NCI-H187 treated with DMSO at 0.1 percent for 48 hours (cell line): ENCODE measurements at places on chromosomes 11 and 22.

DNA sequence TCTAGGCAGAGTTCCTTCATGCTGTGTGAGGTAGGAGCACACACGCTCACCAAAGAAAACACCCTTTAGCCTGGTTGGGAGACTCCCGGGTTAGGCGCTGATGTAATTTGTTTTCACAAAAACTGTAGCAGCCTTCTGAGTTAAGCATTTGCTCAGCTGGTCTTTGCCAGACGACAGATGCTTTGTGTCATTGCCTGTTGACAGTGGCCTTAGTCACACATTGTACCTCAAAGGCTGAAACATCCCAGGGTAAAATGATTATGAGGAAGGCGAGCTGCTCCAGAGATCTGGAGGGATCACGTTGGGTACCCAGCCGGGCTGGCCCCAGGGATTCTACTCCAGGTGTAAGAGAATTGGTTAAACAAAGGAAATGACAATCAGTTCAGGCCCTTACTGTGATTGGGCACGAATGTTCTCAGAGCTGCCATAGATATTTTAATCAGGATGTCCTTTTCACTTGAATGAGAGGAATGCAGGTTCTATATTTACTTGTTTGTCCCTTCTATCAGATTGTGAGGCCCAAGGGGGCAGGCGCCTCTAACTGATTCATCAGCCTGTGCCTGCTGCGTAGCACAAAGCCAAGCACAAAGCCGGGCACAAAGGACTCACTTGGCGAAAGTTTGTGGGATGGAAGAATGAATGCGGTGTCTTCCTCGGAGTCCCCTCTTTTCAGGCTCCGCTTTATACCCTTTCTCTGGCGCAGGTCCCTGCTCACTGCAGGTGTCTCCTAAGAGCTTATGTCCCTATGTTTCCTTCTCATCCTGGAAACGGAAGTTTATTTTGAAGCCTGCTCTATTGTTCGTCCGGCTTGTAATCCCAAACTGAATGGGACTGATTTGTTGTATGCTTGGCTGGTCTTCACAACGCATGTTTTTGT, 47.1 kb downstream of the ADM start:
- DNase-seq: no peak

DNA sequence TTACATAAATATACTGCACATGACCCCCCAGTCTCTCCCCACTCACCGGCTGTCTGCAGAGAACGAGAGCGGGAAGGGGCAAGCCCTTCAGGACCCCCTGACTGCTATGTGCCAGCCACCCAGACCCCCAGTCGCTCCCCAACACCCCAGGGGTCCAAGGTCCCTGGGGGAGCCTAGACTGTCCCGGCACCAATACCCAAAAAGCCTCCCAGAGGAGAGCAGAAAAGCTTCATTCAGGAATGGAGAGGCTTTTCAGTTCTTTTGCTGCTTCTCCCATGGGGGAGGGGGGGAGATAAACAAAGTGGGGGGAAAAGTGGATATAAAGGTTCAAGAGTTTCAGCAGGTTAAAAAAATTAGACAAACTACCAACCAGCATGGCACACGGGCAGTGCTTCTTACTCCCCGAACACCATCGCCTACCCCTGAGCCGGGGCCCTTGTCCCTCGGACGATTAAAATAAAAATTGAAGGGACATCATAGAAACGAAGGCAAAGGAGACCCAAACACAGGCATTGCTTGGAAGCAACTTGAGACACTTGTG, 1.3 kb downstream of the CSNK1E start:
- DNase-seq: no peak

DNA sequence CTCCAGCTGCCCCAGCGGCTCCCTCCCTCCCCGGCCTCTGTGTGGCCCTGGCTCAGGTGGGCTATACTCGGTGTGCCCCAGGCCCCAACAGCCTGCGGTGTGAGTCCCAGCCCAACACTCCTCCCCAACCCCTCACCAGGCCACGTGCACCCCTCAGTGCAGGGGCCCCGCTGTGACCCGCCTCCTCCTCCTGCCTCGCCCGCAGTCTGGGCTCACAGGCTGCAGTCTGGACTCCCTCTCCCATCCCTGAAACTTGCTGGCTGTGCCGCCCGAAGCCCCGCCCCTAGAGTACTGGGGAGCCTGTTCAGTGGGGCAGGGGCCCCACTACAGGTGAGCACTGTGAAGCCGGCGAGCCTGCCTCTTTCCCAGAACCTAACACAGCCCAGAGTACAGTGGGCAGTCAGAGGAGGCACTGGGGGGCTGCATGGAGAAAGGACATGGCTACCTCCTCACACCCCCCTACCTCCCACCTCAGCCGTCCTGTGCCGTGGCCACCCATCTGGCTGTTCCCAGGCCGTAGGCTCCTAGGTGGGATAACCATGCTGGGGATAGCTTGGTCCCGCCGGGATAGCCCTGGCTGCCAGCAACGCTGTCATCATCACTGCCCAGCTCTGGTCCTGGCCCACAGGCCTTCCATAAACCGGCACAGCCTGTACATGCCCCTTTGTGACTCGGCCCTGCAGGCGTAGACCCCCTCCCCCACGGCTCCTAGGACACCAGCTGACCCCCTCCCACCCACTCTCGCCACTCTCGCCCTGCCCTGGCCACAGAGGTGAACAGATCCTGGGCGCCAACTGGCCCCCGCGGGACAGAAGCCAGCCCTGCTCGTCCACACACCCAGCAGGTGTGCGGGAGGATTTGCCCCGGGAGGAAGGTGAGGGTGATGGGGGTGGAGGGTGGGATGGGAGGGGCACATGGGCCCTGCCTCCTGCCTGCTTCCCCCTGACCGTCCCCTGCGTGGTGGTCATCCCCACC, 29.7 kb downstream of the CELSR1 start:
- DNase-seq: no peak

DNA sequence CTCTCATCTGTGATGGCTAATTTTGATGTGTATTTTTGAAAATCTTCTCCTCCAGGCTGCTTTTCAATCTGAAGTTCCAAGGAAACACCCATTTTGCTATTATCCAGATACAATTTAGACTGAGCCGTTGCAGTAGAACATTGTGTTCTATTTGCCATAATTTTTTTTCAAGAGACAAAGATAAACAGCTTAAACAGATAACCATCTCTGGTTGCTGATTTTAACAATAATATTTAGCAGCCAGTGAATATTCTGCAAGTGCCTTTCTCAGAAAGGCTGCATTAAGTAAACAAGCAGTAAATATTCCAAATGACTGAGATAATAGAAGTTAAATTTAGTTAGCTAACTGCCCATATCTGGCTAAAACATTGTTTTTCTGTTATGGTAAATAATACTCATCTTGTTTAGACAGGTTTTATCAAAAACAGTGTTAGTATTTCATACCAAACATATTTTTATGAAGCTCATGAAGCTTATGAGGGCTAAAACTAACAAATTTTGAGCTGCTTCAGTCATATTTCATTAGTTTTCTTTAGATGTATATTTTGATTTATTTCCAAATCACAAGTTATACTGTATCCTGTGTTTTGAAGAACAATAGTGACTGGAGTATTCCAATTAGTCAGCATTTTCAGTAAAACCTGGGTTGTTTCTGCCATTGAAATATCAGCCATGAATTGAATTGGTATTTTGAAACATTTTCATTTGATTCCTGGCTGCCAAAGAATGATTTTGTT, 206.7 kb downstream of the SBF2 start:
- no peak for DNase-seq

DNA sequence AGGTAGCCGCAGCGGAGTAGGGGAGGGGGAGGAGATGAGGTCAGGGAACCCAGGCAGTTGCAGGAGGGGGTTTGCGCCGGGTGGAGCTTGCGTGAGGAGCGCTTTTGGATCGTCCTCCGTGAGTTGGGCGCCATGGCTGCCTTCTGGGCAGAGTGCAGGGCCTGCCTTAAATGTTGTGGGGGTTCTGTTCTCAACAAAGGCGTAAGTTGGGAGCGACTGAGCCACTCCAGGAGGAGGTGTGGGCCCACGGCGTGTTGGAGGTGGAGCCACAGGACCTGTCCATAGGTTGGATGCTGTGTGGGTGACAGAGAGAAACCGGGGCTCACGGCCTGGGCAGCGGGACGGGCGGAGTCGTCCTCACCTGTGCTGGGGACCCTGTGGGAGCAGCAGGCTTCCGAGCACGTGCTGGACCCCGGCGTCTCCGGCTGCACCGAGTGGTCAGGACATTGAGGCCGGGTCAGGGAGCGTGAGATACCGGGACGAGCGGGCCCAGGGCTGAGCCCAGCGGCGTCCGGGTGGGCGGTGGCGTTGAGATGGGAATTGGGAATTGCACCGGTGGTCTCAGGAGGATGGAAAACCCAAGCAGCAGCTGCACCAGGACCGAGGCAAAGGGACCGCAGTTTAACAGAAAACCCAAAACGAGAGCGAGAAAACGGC, 977 bp upstream of the PGGHG start:
- no peak for DNase-seq

- DNase-seq: no peak
Measured at GRCh38 chr11:133600786-133601185, 68.5 kb upstream of the OPCML start.

- no peak for DNase-seq
Measured at GRCh38 chr22:38762551-38762983, 6.8 kb upstream of the SUN2 start.

DNA sequence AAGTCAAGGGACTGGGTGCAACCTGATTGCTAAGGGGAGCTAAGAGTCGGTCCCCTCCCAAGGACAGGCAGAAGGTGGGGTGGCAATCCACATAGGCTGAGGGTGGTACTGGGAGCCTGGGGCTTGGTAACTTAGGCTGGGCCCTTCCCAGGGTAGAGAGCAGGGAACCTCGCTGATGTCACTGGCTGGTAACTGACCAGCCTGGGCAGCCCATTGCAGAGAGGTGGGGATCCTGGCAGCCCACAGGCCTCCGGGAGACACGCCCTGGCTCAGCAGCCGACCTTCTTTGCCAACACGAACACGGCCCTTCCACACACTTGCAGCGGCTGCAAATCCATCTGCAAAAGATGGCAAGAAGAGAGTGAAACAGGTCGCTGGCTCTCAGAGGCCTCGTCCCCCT, 25.4 kb downstream of the A4GALT start:
- no peak for DNase-seq

DNA sequence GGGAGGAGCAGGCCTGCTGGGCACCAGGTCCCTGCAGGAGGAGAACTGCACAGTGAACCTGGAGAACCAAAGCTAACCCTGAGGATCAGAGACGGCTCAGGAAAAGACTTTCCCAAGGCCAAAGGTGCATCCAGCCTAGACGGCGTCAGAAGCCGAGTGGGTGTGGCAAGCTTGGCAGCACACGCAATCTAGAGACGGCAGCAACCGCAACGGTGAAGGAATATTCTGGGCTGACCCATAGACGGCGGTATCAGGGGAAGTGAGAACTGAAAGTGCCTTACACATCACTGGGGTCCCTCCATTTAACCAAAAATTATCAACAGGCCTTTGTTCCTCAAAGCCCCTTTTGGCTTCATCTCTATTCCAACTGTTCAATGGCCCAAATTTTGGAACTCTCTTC, 26.2 kb downstream of the SPATA19 start:
- DNase-seq: no peak

DNA sequence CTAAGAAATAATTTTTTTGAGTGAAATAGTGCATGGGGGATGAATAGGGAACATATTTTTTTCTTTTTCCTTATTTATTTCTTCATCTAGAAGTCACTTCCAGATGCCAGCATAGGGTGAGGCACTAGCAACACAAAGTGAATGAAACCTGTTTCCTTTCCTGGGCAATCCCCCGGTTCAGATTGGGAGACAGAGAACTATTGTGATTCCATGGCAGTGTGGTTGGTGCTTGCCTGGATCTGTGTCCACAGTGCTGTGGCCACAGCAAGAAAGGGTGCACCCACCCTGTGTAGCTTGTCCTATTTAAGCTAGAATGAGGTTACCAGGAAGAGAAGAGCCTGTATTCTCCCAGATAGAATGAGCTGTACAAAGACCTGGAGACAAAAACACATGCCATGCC, 57.6 kb downstream of the SLC5A1 start:
- no peak for DNase-seq

DNA sequence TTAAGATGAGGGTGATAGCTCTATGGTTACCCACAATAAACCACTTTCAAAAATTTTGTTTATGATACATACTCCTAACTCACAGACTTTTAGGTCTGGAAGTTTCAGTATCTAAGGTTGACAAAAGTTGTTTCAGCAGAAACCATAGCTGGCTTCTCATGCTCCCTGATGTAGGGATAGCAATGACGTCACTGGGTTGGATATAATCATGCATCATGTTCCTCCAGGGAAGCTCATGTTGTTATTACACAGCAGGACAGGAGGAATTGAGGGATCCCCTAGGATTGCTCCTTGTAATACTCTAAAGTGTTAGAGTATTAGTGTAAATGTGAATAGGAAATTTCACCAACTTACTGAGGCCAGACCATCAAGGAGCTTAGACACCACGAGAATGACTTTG, 23.6 kb downstream of the APOL3 start:
- DNase-seq: no peak

GRCh38 chr22:26751217-26751616, 93.8 kb downstream of the MIAT start:
- DNase-seq: no peak

GRCh38 chr22:41908411-41909309, 6.2 kb downstream of the SHISA8 start:
- no peak for DNase-seq

GRCh38 chr22:49968313-49968830, 7.8 kb downstream of the PIM3 start:
- no peak for DNase-seq

DNA sequence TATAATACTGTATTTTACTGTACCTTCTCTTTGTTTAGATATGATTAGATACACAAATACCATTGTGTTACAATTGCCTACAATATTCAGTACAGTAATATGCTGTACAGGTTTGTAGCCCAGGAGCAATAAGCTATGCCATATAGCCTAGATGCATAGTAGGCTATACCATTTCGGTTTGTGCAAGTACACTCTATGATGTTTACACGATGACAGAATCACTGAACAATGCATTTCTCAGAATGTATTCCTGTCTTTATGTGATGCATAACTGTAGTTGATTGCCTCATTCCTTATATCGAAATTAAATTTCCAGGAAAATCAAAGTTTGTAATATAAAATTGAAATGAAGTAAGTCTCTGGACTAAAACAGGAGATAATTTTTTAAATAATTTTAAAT, 49.3 kb upstream of the OR5P2 start:
- no peak for DNase-seq
